Central memory CD8-positive, alpha-beta T cell (primary cell): ENCODE measurements at places on chromosomes 4 and X.
A peak's percentile ranks its signal among the peaks of the same experiment; 100 is the strongest.

DNA sequence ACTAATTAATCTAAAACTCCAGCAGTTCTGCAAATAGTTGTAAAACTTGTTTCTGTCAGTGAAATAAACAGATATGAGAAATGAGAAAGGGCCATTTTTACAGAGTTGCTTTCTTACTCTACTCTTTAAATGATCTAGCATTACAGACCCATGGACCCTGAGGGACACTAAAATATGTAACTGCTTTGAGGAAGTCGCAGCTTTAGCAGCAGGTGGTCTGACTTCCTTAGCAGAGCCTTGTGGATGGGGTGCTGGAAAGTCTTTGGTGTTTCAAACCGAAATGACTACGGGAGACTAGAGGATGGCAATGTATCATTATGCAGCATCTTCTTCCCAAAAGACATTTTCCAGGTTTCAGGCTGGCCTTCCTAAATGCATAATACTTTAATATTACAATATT, 18.7 kb downstream of the SHISA3 start:
- no peak for DNase-seq

GRCh38 chr4:173051232-173051631, 117.4 kb upstream of the GALNT7 start:
- no peak for DNase-seq

- DNase-seq: no peak
Observed at GRCh38 chrX:15158736-15159406, 111.0 kb downstream of the ASB9 start.

DNA sequence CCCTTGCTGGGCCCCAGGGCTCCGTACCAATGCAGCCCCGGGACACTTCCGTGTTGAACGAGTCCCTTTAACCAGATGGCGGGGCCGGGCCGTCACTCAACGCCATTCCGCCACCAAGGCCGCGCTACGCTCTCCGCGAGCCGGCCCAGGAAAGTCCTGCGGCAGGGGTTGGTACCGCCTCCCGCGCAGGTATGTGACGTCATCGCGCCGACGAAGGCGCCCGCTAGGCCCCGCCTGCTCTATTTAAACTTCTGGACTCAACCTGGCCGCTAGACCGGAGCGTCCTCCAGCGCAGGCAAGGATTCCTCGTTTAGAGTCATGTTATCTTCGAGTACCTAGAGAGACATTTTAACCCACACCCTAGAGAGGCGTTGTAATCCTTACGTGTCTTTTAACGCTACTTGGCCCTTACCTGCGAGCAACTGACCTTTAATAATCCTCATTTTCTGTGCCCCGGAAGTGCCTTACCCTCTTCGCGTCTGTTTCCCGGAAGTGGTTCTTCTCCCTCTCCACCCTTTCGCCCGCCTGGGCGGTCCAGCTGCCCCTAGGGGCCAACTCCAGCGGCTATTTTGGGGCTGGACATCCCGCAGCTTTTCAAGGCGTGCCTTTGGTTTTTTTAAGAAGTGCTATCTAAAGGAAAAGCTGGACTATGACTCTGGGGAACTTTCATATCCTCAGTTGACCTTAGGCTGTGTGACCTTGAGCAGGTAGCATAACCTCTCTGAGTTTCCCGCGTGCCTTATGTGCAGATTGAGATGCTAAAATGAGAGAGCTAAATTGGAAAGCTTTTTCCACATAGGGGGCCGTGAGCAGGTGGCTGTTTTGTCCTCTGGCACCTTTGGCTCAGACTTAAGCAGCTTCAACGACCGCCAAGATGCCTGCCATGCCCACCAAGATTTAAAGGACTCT, at the start of gene PNPLA4:
TSS of gene PNPLA4 (minus strand) at position 155 of the 909 bp plus-strand sequence. CDS start 1,294 bp downstream, outside the sequence.
- peak; percentile 62 for DNase-seq

GRCh38 chrX:18389966-18390365, 35.4 kb upstream of the CDKL5 start:
- DNase-seq: no peak

DNA sequence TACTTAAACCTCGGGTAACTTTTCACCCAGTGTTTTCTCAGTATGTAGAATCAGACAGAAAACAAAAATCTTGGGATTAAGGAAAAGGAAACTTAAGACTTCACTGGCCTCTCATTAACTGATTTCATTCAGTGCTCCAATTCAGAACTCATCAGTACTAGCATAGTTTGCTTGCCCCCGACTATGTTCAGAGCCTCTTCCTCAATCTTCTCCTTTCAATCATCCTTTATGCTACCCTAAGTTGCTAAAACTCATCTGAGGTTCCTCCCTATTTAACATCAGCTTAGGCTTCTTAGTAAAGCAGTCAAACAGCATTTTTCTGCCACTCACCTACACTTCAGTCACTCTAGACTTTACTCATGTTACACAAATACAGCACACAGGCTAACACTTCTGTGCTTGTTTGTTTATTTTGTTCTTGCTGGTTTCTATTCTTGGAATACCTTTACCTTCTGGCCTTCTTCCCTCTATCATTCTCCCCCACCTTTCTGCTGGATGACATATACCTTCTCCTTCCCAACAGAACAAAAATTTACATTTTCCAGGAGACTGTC, 163.0 kb upstream of the TLL1 start:
- DNase-seq: no peak

DNA sequence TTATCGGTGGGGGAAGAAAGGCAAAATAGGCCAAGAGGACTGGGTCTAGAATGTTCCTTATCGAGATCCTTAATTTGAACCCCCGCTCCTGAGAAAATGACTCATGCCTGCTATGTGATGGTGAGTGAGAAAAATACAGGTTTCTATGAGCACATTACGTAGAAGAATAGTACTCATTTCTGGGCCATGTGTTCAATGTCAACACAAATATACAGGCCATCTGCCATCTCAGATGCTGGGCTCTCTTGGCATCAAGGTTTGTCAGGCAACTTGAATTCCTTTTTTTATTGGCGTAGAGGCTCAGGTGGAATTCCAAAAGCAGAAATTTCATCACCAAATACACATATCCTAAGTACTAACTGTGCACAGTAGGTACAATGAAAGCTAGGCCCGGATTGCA, 81.4 kb upstream of the TRIM2 start:
- no peak for DNase-seq

DNA sequence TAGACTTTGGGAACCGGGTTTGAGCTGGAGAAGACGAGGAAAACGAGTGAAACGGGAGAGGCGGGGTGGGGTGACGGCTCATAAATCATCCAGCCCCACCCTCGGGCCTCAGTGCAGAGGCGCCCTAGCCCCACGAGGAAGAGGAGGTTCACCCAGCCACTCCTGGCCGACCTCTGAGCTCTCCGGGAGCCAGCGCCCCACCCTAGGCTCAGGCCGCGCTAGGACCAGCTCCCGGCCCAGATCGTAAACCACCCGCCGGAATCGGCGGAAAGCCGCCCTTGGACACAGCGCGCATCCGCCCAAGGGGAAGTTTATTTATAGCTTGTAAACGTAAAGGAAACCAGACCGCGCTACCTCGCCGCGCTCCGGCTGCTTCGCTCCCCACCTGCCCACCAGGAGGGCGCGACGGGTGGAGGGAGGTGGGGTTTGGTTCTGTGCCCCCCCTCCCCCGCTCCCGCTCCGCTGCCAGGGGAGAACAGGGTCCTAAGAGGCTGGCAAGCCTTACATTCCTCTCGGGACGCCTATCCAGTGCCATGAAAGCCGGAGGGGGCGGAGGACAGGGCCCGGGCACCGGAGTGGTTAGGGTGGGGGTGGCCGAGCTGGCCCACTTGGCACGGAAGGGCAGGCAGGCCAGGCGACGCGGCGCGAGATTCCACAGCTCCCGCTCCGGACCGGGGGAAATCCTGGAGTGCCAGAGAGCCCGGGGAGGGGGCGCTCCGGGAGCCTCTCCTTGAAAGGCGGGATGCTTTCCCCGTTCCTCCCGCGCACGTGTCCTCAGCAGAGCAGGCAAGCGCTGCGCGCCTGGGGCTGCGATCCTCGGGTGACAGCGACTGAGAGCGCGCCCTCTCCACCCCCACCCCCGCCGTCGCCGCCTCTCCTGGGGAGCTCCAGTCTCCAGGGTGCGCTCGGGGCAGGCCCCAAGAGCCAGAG, 84.2 kb downstream of the BCOR start:
- DNase-seq: peak; percentile 16

DNA sequence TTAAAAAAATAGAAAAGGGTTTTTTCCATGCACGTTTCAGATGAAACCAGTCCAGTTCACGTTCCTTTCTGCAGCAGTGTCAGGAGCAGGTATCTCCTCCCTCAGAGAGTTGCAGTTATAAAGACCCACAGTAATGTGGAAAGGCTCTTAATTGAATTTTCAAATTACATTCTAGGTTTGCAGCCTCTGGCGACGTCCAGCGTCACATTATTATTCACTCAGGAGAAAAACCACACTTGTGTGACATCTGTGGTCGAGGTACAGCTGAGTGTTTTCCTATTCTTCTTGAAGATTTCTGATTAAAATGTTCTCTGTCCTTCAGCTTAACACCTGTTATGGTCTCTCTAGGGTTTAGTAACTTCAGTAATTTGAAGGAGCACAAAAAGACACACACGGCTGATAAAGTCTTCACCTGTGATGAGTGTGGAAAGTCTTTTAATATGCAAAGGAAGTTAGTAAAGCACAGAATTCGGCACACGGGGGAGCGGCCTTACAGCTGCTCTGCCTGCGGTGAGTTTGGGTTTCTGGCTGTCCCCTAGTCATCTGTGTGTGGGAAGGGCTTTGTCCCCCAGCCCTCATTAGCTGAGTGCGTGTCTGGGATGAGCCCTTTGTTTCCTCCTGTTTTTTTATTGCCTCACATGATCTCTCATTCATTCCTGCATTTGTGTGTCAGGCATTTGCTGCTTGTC, 25.6 kb downstream of the ZBTB49 start:
- DNase-seq: no peak

GRCh38 chr4:98838531-98838930, 90.4 kb downstream of the EIF4E start:
- DNase-seq: no peak

GRCh38 chrX:7225338-7225737, 77.4 kb upstream of the PUDP start:
- DNase-seq: no peak

DNA sequence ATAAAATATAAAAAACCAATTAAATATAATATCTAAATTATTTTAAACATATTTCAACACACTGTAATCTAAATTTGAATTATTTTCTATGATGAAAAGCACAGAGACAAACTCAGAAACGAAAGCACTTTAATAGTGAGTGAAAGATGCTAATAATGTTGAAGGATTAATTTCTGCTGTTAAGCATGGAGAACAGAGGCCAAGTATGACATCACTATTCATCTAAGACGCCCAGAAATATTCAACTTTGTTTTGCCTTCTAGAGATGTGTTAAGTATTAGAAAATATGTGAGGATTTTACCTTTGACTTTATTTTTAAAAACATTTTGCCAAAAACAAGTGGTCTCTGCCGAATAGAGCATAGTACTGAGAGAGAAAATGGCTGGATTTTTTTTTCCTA, 19.3 kb downstream of the ARHGEF6 start:
- no peak for DNase-seq

- no peak for DNase-seq
Observed at GRCh38 chrX:38879631-38880220, 78.5 kb downstream of the MID1IP1 start.

DNA sequence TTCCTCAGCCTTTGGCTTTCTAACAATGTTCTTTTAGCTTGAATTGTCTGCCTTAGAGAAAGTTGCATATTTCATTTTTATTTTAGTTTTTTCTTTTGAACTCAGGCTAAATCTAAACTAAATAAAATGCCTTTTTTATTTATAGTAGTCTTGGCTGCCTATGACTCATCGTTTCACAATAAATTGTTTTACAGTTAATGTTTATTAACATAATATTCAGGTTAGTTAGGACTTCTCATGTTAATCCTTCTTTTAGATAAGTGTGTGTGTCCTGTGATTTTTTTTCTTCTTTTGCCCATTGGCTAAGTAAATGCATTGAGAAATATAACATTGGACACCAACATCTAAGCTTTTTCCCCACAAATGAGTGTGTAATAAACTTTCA, 1.6 kb downstream of the RP2 start:
- DNase-seq: no peak

DNA sequence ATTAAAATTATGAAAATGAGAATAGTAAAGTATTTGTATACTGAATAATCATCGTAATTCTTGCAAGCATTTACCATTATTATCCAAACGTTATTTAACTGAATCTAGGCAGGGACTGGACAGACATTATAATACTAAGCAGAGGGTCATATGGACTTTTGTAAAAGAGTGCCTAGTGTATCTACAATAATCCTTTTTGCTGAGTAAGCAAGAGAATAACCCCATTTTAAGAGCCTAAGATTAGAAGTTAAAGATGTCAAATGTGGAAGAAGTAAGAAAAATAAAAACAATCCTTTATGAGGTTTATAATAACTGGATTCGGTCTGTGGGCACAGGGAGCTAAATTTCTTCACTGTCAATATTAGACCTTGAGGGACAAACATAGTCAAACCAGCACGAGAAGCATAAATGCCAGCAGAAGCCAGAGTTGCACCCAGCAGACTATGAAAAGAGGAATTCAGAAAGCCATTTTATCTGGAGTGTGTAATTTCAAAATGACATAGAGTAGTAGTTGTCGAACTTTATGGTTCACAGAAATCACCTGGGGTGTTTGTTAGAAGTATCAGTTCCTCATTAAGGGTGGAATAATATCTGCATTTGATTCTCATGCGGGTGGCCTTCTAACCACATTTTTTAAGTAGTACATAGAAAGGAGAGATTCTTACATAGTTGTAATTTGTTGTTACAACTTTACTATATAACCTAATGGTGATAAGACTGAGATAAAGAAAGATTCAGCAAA, 39.7 kb upstream of the DCLK2 start:
- no peak for DNase-seq

GRCh38 chrX:134236626-134237614, at the start of gene CCDC160:
Gene CCDC160, plus strand, starts transcription at chrX:134237182. Its CDS starts 7,619 bp downstream, at chrX:134244801.
- no peak for DNase-seq

DNA sequence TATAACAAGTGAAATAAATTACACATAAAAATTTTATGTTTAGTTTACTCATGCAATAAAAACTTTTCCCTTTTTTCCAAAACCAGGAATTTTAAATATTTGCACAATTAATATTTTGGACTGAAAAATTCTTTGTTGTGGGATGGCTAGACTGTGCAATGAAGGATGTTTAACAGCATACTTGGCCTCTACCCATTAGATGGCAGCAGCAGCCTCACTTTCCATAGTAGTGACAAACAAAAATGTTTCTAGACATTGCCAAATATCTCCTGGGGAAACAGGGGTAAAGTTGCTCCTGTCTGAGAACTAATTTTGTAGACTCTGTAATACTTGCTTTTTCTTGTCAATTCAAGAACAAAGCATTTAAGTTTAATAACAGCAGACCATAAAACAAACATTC, 49.8 kb downstream of the SCLT1 start:
- DNase-seq: no peak

- DNase-seq: no peak
Observed at GRCh38 chr4:4560642-4561041, 18.8 kb upstream of the STX18 start.
